ENCODE measurements at places on chromosomes 1 and 21. TPM values are rescaled to one million over a fixed set of nuclear protein-coding genes. Genes with fewer than 3 reads are reported as not detected.

Gene CYP4Z1
- not detected for total RNA-seq

Gene RGSL1
- total RNA-seq: not detected

Gene NBPF20
- total RNA-seq: 6.3 TPM

Gene PCBP3
- 0.75 TPM for total RNA-seq

Gene RGS13
- not detected for total RNA-seq

Gene ZRANB2
- total RNA-seq: 54.2 TPM

Gene PAX7
- total RNA-seq: not detected

Gene DYNLT4
- not detected for total RNA-seq

Gene WDR47
- total RNA-seq: 3.7 TPM

- no peaks in the 10 kb centered on the region for H3K4me1 ChIP-seq
- no peak overlapping the region for H3K27ac ChIP-seq
- H3K4me3 ChIP-seq: no peak overlapping the region
- no peak for DNase-seq
- no peaks in the 10 kb centered on the region for H3K36me3 ChIP-seq
These were observed 44.7 kb upstream of the PSEN2 start for GRCh38 chr1:226825746-226826100.

GRCh38 chr1:159889821-159890252, 10.1 kb downstream of the CFAP45 start:
- H3K27me3 ChIP-seq: no peaks in the 10 kb centered on the region
- H3K4me3 ChIP-seq: no peak overlapping the region
- no peaks in the 10 kb centered on the region for H3K36me3 ChIP-seq
- no peak for DNase-seq
- H3K4me1 ChIP-seq: peaks cover 11% of the 10 kb centered on the region
- H3K27ac ChIP-seq: no peak overlapping the region

- DNase-seq: no peak
- no peak overlapping the region for H3K4me3 ChIP-seq
- H3K4me1 ChIP-seq: no peaks in the 10 kb centered on the region
- H3K36me3 ChIP-seq: no peaks in the 10 kb centered on the region
These were observed 13.5 kb upstream of the PEX10 start for GRCh38 chr1:2425892-2426291.

DNA sequence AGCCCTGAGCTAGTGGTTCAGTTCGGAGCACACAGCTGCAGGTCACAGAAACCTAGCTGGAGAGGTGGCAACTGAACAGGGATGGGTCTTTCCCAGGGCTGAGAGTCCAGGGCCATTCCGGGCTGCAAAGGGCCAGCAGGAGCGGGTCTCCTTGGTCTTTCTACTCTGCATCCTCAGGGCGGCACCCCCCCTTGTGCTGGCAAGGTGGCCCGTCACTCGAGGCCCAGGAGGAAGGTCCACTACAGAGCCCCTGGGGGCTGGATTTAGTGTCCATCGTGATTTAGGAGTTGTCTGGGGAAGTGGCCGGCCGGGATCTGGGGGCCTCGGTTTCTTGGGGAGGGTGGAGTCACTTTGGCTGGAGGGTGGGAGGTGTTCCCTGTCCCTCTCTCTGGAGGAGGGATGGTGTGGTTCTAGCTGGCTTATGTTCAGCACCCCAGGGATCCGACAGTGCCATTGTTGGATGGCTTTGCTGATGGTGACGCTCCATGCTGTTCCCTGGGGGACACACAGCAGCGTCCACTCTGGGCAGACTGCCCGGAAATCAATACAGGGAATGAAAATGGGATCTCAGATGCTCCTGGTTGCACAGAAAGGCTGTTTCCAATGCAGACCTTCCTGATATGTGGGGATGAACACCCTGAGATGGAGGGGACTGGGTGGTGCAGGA, 64.4 kb downstream of the UMODL1 start:
- no peak for DNase-seq
- no peaks in the 10 kb centered on the region for H3K36me3 ChIP-seq
- H3K4me3 ChIP-seq: no peak overlapping the region
- H3K27ac ChIP-seq: no peak overlapping the region
- no peaks in the 10 kb centered on the region for H3K4me1 ChIP-seq

- H3K27ac ChIP-seq: no peak overlapping the region
- no peaks in the 10 kb centered on the region for H3K36me3 ChIP-seq
- H3K27me3 ChIP-seq: no peaks in the 10 kb centered on the region
- no peak for DNase-seq
- H3K4me3 ChIP-seq: no peak overlapping the region
These were observed 30.5 kb upstream of the NTNG1 start for GRCh38 chr1:107110326-107110725.

DNA sequence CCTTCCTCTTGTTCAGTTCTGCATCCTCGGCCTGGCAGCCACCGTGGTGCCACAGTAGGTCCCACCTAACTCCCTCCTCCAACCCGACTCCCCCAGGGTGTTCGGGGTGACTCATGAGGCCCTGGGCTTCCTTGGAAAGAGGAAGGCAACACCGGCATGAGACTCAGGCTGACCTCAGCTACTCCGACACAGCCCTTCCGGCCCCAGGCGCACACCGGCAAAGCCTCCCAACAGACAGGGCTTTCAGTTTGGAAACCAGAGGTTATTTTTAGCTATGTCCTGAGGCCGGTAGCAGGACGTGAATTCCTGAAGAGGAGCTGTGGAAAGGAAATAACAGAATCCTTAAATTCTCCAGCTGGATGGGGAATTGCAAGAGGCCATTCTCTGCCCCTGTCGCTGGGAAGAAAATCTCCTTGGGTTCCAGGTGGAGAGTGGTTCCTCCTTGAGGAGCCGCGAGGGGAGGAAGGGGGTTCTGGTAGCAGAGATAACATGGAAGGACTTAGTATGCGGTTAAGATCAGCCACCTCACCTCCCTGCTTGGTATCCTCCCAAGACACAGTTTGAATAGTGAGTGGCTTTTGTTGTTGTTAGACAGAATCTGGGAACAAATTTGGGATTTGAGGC, 24.4 kb downstream of the PLXNA2 start:
- H3K36me3 ChIP-seq: no peaks in the 10 kb centered on the region
- no peak overlapping the region for H3K27ac ChIP-seq
- peaks cover 3% of the 10 kb centered on the region for H3K4me1 ChIP-seq
- H3K4me3 ChIP-seq: no peak overlapping the region

DNA sequence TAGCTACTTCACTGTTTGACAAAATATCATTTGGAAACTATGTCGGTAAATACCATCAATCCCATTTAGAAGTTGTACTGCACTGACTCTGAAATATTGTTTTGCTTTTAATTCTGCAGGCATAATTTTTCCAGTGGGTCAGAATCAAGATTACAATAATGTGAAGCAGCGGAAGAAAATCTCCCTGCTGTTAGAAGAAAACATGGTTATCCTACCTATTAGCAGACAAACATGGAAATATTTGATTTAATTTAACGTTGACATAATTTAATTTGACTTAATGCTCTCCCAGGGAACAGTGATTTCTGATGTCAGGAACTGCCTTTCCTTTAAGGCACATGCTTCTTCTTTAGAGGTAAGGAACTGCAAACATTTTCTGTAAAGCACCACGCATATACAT, 634.0 kb downstream of the LTN1 start:
- no peak for DNase-seq
- H3K27ac ChIP-seq: no peak overlapping the region
- no peak overlapping the region for H3K4me3 ChIP-seq
- H3K36me3 ChIP-seq: no peaks in the 10 kb centered on the region
- no peaks in the 10 kb centered on the region for H3K27me3 ChIP-seq

- no peaks in the 10 kb centered on the region for H3K27me3 ChIP-seq
- no peaks in the 10 kb centered on the region for H3K36me3 ChIP-seq
- DNase-seq: no peak
- H3K4me1 ChIP-seq: no peaks in the 10 kb centered on the region
- H3K4me3 ChIP-seq: no peak overlapping the region
These were observed 24.4 kb upstream of the KCNJ6 start for GRCh38 chr21:37940691-37941090.

- no peak overlapping the region for H3K4me3 ChIP-seq
- H3K36me3 ChIP-seq: no peaks in the 10 kb centered on the region
- 0 out of 2 replicates have a peak, but pooled peaks cover 3% of the 10 kb centered on the region for H3K4me1 ChIP-seq
- H3K27ac ChIP-seq: peak overlapping the region; percentile 72
- no peaks in the 10 kb centered on the region for H3K27me3 ChIP-seq
These were observed 185.1 kb upstream of the GREM2 start for GRCh38 chr1:240797050-240797449.

- peaks cover 14% of the 10 kb centered on the region for H3K4me1 ChIP-seq
- H3K27ac ChIP-seq: peak overlapping the region; percentile 98
- DNase-seq: no peak
- H3K36me3 ChIP-seq: no peaks in the 10 kb centered on the region
These were observed 698 bp downstream of the MOV10 start for GRCh38 chr1:112674986-112675727.

- H3K27me3 ChIP-seq: no peaks in the 10 kb centered on the region
- H3K4me1 ChIP-seq: no peaks in the 10 kb centered on the region
- H3K36me3 ChIP-seq: no peaks in the 10 kb centered on the region
- no peak for DNase-seq
- H3K27ac ChIP-seq: no peak overlapping the region
- no peak overlapping the region for H3K4me3 ChIP-seq
These were observed 577.8 kb downstream of the BRINP3 start for GRCh38 chr1:189899686-189900425.

- no peak overlapping the region for H3K27ac ChIP-seq
- H3K36me3 ChIP-seq: no peaks in the 10 kb centered on the region
- H3K4me3 ChIP-seq: no peak overlapping the region
- H3K4me1 ChIP-seq: peaks cover 19% of the 10 kb centered on the region
- no peaks in the 10 kb centered on the region for H3K27me3 ChIP-seq
- no peak for DNase-seq
These were observed 3.3 kb downstream of the B3GALT2 start for GRCh38 chr1:193183019-193183627.

DNA sequence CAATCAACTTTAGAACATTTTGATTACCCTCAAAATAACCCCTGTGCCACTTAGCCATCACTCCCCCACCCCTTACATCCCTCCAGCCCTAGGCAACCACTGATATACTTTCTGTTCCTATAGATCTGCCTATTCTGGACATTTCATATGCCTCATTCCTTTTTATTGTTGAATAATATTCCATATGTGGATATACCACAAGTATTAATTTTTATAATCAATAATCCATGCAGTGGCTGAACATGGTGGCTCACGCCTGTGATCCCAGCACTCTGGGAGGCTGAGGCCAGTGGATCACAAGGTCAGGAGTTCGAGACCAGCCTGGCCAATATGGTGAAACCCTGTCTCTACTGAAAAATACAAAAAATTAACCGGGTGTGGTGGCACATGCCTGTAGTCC, 20.1 kb upstream of the MED18 start:
- H3K4me1 ChIP-seq: peaks cover 9% of the 10 kb centered on the region
- no peak for DNase-seq
- H3K4me3 ChIP-seq: no peak overlapping the region
- H3K36me3 ChIP-seq: no peaks in the 10 kb centered on the region

Measured in Caco-2 (cell line).